ENCODE measurements at places on chromosomes 2 and 18.
A peak's percentile ranks its signal among the peaks of the same experiment; 100 is the strongest.

GRCh38 chr2:25763575-25763974 lies 90.2 kb upstream of the DTNB start:
- DNase-seq: no peak

- no peak for DNase-seq
Measured at GRCh38 chr2:174338671-174339560, 4.2 kb downstream of the SP9 start.

DNA sequence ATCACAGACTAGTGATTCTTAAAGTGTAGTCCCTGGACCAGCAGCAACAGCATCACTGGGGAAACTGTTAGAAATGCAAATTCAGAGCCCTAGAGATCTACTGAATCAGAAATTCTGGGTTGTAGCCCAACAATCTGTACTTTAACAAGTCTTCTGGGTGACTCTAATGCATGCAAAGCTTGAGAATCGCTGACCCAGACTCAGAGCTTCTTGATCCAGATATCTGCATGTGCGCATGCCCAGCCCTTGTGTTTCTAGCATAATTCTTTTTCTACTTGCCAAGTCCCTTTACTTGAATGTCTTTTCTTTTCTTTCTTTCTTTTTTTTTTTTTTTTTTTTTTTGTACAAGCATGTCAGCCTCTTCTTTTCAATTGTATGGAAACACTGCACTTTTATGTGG lies 60.4 kb downstream of the FIGN start:
- DNase-seq: no peak

DNA sequence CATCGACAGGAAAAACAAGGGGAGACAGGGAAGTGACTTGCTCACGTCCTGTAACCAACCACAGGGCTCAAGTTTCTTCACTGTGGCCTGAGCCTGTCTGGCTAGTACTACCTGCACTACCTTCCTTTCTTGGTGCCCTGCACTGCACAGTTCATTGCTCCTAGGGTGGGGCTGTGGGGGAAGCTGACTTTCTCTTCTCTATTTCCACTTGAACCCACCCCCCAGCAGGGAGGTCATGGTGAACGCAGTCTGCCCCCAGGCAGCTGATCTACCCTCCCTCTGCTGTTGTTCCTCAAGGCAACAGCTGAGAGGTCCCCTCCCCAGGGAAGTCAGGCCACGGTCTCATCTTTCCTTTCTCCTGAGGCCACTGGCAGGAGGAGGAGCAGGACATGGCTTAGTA lies 532.1 kb downstream of the SOX11 start:
- DNase-seq: no peak

GRCh38 chr2:173149491-173149890 lies 73.8 kb downstream of the MAP3K20 start:
- DNase-seq: peak; percentile 51

GRCh38 chr2:3248754-3249475 lies 128.7 kb downstream of the EIPR1 start:
- DNase-seq: no peak

- no peak for DNase-seq
Measured at GRCh38 chr18:58208207-58208932, 164.3 kb downstream of the NEDD4L start.

DNA sequence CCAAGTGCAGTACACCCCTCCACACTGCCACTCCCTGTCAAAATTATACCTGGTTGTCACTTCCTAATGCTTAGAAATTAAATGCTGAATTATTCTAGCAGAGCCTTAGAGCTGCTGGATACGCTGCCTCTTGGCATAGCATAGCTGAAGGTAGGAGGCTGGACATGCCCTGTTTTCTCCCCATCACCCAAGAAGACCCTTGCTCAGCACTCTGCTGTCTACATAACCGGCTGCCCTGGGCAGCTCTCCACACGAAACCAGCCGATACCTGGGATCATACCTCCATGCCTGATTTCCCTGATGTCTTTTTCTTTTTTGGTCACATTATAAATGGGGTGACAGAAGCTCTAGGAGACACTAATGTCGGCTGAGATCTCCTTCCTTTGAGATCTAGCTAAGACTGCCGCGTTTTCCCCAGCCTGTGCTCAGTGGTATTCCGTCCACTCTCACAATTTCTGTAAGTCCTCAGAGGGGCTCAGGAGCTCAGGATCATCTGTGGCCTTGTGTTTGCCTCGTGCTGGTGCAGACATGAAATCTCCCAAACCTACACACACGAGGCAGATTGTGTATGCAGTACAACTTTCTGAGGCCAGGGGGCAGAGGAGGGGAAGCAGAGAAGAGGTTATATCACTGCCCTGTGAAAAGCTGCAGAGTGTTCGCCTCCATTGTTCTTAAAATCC lies 13.5 kb upstream of the ZAP70 start:
- DNase-seq: peak; percentile 39

DNA sequence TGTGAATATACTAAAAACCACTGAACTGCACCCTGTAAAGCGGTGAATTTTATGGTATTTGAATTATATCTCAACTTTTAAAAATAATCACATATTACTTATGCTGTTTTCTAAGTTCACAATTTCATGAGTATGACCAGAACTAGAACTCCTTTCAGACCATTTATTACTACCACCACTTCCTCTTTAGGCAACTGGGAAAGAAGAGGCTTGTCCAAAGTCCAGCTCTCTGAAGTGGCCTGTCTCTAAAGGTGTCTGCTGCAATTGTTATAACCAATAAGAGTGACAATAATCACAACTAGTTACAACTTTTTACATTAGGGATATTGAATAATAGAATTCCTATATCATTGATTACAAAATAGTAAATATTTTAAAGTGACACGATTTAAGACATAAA lies 267.9 kb upstream of the PIK3C3 start:
- no peak for DNase-seq

DNA sequence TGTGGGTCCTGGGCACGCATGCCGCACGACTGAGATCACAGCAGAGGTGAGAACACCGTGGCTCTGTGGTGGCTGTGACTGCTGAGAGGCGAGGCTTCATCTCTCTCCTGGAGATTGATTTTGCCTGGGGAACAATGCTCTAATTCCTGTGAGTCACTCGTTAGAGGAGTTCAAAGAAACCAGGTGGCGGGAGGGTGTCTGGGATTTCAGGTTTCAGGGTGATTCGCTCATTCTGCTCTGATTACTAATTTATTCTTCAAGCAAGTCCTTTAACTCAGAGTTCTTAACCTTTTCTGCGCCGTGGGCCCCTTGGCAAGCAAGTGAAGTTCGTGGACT lies 56.3 kb downstream of the GLI2 start:
- DNase-seq: peak; percentile 38
